ENCODE measurements at places on chromosomes 4 and X. TPM values are rescaled to one million over a fixed set of nuclear protein-coding genes. Genes with fewer than 3 reads are reported as not detected.

Gene CCSER1
- total RNA-seq = not detected

GRCh38 chr4:8021796-8022195 lies 82.1 kb upstream of the AFAP1 start:
- DNase-seq = no peak

- no peak for DNase-seq
Observed at GRCh38 chr4:6190486-6190885, 9.9 kb downstream of the JAKMIP1 start.

Gene HGFAC
- not detected for total RNA-seq

DNA sequence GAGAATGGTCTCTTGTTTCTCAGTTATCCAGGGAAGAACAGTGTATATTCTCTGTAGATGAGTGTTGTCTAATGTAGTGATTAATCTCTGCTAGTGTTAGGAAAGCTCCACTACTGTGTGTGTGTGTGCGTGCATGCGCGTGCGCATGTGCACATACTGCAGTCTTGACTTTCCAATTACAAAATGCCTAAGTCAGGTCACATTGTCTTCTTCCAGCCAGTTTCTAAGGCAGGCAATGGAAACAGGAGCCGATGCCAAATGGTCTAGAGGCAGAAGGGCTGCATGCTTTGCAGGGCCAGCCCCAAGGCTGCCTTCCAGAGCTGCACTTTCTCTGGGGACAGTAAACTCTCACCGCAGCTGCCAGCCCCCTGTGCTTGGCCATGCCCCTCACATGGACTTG lies 30.5 kb upstream of the NAP1L5 start:
- DNase-seq = no peak

DNA sequence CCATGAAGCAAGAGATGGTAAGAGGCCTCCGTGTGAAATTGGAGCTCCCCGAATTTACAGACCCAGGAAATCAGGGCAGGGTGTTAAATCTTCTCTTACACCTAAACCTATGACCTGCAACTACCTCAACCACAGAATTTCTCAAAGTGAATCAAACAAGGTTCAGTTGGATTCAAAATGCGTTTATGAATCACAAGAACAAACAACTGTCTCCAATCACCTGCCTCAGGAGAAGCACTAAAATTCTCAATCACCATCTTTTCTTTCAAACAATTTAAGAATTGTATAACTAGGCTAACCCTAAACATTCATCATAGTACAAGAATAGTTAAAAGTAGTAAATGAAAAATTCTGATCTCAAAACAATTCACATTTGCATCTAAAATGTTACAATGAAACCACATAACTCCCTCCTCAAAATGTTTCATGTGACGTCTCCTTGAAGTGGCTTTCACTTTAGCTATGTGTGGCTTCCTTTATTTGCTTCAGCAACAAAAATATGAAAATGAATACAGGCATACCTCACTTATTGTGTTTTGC lies 19.2 kb downstream of the PPP3CA start:
- DNase-seq = peak; percentile 26

- no peak for DNase-seq
Observed at GRCh38 chr4:159608436-159608835, 505.6 kb downstream of the RAPGEF2 start.

GRCh38 chr4:183182873-183183725 lies 84.0 kb downstream of the WWC2 start:
- DNase-seq = no peak

GRCh38 chr4:54897590-54897989 lies 227.8 kb downstream of the KDR start:
- DNase-seq = no peak

DNA sequence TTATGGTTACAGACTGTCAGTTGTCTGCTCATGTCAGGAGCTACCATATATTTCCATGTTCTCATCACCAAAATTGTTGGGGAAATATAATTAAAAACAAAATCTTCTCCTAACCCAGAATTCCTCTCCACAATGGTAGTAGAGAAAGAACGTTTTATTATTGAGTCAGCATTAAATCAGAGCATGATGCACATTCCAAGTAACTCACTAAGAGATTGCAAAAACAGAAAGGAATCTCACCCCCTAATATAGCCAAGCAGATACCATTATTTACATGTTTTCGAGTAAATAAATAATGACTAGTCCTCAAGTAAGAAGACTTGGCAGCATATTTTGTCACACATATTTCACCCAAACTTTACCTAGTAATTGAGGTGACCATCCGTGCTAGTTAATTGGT lies 36.2 kb upstream of the ARHGEF6 start:
- no peak for DNase-seq

DNA sequence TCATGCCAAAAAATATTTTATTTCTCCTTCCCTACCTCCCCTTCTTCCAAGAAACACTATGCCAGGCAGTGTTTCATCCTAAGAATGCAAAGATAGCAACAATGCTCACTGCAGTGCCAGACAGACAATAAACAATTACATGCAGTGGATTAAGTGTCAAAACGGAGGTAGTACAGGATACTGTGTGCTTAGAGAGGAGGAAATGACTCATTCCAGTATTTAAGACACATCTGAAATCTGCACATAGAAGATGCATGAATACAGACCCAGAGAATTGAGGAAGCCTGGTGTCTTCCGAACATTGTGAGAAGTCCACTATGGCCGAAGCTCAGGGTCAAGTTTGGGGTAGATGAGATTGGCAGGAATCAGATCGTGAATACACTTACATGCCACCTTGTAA lies 326.4 kb downstream of the PPP3CA start:
- no peak for DNase-seq

DNA sequence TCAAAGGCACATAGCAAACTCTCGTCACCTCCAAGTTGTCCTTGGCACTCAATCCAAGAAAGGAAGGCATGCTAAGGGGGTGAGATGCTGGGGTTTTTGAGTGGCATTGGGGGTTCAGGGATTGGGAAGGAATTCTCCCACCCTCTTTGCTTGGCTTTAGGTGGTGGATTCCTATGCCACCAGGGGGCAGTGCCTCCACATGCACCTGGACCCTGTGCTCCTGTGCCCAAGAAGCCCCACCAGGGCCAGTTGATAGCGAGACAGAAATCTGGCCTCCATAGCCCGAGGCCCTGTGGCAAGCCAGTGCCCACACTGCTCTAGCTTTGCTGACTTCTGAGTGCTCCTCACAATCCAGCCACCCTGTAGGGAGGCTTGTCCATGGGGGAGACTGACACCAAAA lies 2.0 kb upstream of the FATE1 start:
- peak; percentile 4 for DNase-seq

Gene PYURF
- 18.3 TPM for total RNA-seq

GRCh38 chrX:25156323-25156722 lies 140.6 kb upstream of the ARX start:
- DNase-seq = no peak

DNA sequence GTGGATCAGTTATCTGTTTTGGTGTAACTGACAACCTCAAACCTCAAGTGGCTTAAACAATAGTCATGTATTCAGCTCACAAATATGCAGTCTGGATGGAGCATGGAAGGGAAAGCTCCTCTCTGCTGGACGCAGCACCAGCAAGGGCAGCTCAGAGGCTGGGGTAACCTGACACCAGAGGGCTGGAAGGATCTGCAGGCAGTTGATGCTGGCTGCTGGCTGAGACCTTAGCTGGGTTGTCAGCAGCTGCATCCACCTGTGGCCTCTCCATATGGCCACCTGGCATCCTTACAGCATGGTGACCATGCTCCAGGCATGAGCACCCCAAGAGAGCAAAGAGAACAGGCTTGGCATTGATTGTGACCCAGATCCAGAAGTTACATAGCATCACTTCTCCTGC lies 46.7 kb downstream of the ENPP6 start:
- DNase-seq = no peak

GRCh38 chr4:88672987-88673386 lies 24.6 kb downstream of the NAP1L5 start:
- DNase-seq = peak; percentile 21

DNA sequence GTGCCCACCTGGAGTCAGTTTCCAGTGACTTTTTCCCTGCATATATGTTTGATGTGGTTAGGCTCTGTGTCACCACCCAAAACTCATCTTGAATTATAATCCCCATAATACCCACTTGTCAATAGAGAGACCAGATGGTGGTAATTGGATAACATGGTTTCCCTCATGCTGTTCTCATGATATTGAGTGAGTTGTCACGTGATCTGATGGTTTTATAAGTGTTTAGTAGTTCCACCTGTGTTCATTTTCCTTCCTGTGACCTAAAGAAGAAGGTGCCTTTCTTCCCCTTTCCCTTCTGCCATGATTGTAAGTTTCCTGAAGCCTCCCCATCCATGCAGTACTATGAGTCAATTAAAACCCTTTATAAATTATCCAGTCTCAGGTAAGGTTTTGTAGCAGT lies 740.9 kb downstream of the ARAP2 start:
- DNase-seq = no peak

DNA sequence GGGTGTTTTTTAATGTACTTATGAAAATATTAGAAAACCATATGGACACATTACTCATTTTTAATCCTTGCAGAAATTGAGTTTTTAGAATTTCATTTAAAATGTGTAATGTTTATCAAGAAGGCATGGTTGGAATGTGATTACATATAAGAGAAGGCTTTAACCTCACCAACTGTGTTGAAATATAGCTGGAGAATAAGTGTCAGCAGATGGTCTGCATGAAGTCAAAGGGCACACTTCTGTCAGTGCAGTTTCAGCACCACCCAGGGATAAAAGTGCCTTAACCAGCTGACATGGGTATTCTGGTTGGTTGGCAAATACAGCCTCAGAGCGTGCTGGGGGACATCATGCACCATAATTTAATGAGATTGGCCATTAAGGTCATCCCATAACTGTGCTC lies 21.2 kb upstream of the ANTXR2 start:
- no peak for DNase-seq

Gene UGT2A1
- total RNA-seq = not detected

DNA sequence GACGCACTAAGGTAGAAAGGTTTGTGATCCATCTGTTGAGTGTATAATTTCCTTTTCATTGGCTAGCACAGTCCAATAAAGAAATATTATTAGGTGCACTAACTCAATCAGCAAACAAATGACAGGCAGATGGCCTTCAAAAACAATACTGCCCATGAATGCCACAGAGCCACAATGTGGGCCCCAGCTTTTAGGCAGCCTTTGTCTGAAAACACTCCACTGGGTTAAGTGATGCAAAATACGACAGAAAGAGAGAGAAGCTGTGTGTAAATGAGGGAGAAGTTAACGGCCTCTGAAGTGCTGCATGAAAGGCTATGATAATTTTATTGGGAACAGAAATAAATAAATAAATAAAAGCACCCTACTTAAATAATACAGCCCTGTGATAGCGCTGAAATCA lies 274.6 kb downstream of the NKX6-1 start:
- no peak for DNase-seq

DNA sequence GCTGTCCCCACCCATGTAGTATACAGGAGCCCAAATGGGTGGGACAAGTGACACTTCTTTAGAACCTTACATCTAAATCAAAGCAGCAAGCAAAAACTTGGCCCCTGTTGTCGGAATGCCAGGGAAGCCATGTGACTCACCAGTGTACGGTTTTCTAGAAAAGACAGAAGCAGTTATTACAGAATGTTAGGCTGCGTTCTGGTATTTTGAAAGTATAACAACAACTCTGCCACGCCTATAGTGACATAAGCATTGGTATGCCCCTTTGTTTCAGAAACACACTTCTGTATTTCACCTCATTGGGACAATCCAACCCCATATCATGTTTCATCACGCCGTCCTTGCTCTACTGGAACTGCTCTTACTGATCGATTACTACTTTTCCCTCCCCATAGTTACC lies 14.8 kb downstream of the PDHA1 start:
- DNase-seq = no peak

DNA sequence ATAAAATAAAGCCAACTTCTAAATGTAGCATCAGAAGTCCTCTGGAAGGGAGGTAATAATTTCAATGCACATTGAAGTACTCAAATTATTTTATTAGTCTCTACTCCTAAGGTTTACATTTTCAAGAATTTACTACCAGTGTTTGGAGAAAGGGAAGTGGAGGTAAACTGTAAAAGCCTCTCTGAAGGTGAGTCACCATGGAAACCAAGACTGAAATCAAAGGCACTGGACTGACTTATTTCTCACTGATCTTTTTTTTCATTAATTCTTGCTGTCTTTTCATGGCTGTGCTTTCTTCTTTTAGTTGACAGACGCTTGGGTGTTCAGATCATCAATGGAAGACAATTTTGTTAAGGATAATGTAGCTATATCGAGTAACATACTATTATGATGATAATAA lies 9.7 kb downstream of the SLC39A8 start:
- no peak for DNase-seq

DNA sequence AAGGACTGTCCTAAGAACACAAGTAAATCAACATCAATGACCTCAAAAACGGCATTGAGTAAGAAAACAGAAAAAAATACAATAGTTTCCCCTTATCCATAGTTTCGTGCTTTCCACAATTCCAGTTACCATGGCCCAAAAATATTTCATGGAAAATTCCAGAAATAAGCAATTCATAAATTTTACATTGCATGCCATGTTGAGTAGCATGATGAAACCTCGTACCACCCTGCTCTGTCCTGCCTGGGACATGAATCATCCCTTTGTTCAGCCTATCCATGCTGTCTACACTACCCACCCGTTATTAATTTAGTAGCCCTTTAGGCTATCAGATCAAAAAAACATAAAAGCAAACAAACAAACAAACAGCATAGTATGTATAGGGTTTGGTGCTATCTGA lies 51.1 kb downstream of the KLF3 start:
- DNase-seq = no peak

Gene SERTM2
- total RNA-seq = not detected

DNA sequence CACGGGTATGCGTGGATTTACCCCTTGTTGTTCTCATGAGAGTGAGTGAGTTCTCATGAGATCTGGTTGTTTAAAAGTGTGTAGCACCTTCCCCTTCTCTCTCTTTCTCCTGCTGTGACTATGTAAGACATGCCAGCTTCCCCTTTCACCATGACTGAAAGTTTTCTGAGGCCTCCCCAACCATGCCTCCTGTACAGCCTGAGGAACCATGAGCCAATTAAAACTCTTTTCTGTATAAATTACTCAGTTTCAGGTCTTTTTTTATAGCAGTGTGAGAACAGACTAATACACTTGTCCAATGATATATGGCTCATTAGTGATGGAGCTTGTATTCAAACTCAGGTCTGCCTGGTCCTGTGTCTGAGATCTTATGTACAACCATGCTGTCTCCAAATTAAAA lies 28.5 kb upstream of the RTL3 start:
- DNase-seq = no peak

- no peak for DNase-seq
Observed at GRCh38 chr4:7904952-7905915, 34.4 kb downstream of the AFAP1 start.

Gene MAGEA8
- total RNA-seq = not detected

- DNase-seq = no peak
Observed at GRCh38 chr4:129149906-129150305, 54.0 kb downstream of the C4orf33 start.

GRCh38 chr4:76523593-76523992 lies 88.6 kb downstream of the SHROOM3 start:
- no peak for DNase-seq
